PC-9 (cell line): ENCODE measurements at places on chromosomes 12 and 14.
A peak's percentile ranks its signal among the peaks of the same experiment; 100 is the strongest.

DNA sequence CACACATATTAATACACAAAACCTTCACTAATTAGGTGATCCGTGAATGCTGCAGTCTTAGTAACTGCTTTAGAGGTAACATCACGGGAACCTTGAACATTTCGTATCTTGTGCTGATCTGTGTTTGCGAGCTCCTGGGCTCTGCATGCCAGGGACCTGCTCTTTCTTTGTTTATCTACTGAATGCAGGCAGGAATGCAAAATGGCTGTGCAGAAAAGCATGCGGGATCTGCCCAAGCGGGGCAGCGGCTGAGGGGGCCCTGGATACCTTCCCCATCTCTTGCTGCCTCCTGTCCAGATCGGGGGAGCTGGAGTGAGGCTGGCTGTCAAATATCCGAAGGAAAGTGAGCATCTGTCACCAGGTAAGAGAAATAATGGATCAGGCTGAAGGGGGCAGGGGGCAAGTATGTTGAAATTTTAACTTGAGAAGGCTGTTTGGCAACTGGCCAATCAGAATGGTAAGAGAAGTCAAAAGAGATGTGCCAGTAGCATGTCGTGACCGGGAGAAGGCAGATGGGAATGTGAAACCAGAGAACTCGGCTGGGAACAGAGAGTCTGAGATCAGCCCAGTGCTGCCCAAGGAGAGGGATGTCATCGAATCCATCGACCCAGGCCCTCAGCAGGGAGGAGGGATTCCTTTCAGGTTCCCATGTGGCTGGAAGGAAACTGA lies 191.4 kb downstream of the TTC7B start:
- DNase-seq = peak; percentile 6

DNA sequence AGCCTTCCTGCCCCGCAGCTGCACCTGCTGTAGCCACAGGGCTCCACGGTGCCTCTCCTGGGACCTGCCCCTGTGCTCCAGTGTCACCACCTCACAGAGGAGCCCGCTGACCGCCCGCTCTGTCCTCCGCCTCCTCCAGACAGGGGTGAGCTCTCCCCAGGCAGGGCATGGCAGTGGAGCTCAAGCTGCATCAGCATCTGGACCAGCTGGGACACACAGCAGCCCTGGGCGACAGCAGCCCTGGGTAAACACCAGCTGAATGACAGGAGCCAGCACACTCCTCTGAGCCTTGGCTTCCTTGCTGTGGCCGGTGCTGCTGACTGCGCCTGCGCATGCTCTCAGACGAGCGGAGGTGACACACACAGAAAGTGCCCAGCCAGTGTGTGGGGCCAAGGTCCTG lies 22.0 kb downstream of the CHGA start:
- no peak for DNase-seq

GRCh38 chr12:110721570-110721969 lies 21.1 kb downstream of the PPP1CC start:
- DNase-seq = no peak

DNA sequence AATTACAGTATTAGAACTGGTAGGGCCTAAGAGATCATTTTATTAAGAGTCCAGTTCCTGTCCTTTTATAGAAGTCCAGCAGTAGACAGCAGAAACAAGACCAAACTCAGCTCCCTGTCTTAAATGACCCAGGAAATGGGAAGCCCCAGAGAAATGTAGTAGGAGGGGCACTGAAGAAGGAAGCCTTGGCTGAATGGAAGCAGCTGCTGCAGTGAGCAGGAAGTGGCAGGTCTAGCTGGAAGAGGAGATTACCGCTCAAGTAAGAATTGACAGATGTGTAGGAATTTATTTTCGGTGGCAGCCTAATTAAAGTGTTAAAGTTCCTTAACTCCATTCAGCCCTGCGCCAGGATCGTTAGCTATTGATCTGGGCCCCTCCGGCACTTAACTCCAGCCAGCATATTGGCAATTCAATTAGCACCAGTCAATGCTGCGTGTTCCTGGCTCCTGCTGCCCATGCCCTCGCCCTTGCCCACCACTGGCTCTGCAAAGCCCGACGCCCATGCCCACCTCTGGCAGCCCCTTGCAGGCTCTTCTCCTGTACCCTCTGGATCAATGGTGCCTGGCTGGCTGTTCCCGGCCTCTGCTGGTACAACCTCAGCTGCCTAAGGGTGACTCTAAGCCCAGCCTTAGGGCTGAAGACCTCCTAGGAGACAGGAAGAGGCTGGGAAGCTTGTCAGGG lies 21.1 kb downstream of the ZFHX2 start:
- DNase-seq = no peak

DNA sequence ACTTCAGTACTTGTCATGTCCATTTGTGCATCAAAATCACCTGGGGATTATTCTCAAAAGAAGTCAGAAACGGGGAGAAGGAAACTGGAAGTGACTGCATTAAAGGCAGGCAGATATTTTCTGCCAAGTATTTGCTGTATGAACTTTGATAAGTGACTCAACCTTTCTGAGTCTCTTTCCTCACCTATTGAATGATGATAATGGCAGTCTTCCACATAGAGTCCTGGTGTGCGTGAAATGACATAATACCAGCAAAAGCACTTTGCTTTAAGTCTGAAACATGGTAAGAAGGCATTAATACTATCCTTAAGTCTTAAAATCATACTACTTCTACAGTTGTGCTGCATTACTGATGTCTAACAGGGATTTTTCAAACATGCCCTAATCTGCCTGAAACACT lies 278.5 kb downstream of the ADAMTS20 start:
- DNase-seq = no peak

DNA sequence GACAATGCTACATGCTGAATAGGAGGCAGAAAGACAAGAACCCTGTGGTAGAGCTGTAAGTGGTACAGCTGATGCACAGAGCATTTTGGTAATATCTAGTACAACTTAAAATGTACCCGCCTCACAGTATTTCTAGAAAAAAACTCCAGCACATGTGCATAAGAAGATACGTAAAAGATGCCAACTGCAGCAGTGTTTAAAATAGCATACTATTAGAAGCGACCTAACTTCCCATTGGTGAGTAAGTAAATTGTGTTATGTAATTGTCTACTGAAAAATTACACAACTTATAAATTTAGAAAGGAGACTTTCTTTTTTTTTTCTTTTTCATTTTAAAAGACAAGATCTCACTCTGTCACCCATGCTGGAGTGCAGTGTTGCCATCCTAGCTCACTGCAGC lies 114.3 kb upstream of the CAND1 start:
- DNase-seq = no peak

DNA sequence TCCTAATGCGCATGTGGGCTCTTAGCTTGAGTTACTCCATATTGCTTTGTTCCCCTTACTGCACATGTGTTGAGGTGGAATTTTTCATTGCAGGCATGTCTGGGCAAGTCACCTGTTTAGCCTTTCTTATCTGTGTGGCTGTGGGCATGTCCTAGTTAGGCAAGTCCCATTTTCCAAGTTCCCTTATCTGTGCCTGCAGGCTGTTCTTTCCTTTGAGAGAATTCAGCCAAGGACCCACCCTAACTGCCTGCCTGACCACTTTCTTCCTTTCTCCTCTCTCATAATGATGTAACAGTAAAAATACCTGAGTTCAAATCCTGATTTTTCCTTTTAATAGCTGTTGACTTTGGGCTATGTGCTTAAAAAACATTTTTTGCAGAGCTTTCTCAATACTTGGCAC lies 870.6 kb downstream of the NRXN3 start:
- no peak for DNase-seq

DNA sequence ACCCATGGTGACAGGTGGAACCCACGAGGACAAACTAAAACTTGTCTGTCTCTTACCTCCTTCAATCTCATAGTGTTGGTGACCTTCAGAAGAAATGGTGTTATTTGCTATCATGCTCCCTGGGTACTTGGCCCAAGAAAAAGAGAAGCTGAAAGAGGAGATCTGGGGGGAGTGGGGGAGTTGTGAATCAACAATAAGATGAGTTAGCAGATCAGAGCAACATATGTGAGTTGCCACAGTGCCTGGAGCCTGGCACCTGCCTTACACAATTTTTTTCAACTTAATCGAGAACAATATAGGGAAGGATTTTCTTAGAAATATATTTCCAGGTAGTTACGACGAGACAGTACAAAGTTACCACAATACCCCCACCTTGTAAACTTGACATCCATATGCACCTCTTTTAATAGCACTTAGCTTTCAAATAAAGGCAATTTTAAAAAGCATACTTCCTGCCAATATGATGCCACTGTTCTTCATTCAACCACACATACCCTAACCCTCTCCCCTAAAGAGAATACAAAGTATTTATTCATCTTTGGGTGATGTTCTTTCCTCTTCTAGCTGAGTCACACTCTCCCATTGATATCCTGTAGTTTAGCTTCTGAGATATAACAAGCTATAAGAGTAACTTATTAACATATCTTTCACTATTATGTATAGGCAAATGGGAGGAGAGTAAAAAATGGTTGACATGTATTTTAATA lies 424.1 kb upstream of the OR4E1 start:
- DNase-seq = no peak

GRCh38 chr14:94633121-94633520 lies 20.9 kb downstream of the SERPINA3 start:
- no peak for DNase-seq

- DNase-seq = no peak
Measured at GRCh38 chr12:25332143-25332542, 81.4 kb upstream of the KRAS start.

GRCh38 chr12:91804533-91804932 lies 341.1 kb downstream of the BTG1 start:
- DNase-seq = peak; percentile 36

DNA sequence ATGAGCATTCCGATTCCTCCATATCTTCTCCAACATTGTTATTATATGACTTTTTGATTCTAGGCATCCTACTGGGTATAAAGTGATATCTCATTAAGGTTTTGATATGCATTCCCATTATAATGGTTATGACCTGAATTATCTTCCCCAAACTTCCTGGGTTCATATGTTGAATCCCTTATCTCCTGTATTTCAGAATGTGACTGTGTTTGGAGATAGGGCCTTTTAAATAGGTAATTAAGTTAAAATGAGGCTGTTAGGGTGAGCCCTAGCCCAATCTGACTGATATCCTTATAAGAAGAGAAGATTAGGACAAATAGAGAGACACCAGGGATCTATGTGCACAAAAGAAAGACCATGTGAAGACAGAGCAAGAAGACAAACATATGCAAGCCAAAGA lies 96.9 kb upstream of the PMCH start:
- DNase-seq = no peak

GRCh38 chr12:55250944-55251343 lies 6.5 kb downstream of the OR6C74 start:
- DNase-seq = no peak

- no peak for DNase-seq
Measured at GRCh38 chr14:96525452-96525851, 23.3 kb downstream of the PAPOLA start.

GRCh38 chr12:124015494-124016461 lies 42.8 kb downstream of the ZNF664 start:
- DNase-seq = no peak

DNA sequence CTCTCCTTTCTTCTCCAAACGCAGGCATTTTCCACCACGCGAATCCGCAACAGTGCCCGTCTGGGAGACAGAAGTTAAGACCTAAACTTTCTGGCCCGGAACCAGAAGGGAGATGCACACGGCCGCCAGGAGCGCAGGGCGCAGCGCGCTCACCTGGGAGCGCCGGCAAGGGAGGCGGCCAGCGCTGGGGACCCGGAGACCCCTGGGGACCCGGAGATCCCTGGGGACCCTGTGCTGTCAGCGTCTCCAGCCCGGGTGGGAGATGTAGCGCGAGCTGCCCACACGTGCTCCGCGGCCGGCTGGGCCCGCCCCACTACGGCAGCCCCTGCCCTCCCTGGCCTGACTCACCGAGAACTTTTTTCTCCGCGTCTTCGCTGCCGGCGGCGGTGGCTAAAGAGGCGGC lies 620 bp downstream of the YBX3 start:
- DNase-seq = no peak

DNA sequence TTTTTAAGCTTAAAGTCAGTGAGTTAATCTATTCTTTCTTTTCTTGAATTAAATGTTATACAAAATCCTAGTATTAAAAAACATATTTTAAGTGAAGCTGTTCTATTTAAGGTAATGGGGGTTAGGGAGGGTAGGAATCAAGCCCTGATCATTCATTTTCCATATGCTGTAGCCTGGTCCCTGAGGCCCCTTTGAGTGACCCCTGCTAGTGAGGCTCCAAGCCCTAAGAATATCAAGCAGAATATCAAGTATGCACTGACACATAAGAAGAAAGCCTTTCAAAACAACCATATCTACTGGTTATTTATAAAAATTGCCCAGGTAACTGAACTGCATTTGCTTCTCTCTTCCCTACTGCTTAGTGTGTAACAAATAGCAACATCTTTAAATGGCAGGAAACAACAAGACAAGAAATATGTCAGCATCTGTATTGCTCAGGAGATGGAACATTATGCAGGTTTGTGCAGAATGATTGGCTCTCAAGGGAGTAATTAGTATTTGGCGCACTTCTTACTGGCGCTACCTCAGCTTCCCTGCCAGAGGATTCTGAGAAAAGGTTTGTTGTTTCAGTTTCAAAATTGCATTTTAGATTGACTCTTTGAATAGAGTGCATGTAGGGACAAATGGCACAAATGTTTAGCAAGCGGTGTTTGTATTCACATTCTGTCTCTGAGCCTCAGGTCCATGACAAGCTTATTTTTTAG lies 223.0 kb downstream of the DUSP6 start:
- DNase-seq = no peak

DNA sequence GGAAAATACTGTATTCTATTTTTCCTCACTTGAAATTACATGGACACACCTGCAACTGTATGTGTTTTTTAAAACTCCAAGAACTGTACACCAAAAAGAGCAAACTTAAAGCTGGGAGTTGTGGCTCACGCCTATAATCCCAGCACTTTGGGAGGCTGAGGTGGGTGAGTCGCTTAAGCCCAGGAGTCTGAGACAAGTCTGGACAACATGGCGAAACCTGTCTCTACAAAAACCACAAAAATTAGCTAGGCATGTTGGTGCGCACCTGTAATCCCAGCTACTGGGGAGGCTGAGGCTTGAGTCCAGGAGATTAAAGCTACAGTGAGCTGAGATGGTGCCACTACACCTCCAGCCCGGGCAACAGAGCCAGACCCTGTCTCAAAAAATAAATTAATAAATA lies 95.9 kb downstream of the SINHCAF start:
- DNase-seq = no peak

GRCh38 chr14:96806836-96807235 lies 9.7 kb downstream of the VRK1 start:
- DNase-seq = no peak

DNA sequence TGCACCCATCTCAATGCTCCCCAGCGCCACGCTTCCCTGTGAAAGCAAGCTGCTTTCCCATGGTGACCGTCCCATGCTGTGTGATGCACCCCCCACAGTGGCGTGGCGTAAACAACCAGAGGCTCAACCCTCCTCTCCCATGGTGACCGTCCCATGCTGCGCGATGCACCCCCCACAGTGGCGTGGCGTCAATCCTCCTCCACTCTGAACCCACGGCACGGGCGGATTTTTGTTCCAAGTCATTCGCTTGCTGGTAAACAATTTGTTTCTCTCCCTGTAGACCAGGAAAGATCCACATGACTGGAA lies 8.9 kb downstream of the STX2 start:
- no peak for DNase-seq

DNA sequence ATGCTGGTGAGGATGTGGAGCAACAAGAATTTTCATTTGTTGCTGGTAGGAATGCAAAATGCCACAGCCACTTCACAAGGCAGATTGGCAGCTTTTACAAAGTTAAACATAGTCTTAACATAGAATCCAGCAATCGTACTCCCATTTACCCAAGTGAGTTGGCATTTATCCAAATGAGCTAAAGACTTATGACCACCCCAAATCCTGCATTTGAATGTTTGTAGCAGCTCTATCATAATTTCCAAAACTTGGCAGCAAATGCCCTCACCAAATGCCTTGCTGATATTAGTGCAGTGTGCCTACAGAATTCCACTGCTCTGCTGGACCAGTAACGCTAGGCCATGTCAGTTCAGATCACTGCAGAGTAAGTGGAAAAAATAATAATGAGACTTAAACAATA lies 120.7 kb upstream of the AMIGO2 start:
- no peak for DNase-seq
